ENCODE measurements at places on chromosomes 4 and X.

DNA sequence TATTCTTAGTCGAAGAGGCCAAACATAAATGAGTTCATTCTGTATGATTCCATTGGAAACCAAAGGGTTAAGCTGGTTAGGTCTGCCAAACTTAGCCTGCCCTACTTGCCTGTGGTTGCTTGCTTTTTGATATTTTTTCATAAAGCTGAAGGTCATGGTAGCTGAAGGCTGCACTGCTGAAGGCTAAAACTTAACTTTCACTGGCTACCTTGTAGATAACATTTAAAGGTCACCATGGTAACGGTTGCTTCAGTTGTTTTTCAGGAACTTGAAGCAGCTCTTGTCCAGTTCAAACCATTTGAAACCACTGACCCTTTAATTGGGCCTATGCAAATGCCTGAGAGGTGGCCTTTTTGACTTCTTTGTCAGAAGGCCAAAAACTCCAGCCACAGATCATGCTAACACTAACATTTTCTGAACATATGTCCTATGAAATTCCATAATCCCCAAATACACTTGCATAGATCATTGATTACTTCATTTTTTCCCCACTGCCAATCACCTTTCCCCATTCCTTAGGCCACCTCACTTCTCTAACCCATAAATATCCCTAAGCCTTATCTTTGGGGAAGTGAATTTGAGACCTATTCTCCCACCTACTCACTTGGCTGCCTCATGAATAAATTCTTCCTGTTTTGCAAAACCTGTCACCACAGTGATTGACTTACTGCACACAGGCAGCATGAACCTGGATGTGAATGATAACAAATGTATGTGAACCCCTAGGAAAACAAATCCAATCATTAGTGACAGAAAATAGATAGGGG lies 10.7 kb upstream of the SMIM10L2A start:
- DNase-seq, result no peak

- DNase-seq, result no peak
These were observed 55.5 kb downstream of the GSPT2 start for GRCh38 chrX:51798701-51799100.

GRCh38 chrX:109839694-109840567 lies 106.9 kb upstream of the ACSL4 start:
- no peak for DNase-seq

GRCh38 chrX:148049441-148049840 lies 68.3 kb downstream of the FMR1NB start:
- DNase-seq, result peak; percentile 1

DNA sequence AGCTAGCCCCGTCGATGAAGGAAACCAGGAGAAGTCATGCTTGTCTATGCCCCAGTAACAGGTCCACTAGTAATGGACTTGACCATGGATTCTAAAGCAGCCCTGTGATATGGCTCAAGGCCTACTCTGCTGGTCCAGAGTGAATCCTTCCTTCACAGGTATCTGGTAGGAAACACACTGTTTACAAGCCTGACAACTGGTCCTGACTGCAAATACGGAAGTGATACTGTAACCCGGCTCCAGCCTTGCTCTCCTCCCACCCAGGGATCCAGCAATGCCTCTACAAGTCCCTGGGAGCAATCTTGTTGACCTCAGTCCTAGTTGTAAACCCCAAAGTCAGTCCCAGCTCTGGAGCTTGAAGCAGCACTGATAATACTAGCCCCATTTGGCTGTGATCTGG lies 239.2 kb upstream of the GRID2 start:
- no peak for DNase-seq

- no peak for DNase-seq
These were observed 400.9 kb upstream of the FGF13 start for GRCh38 chrX:139112432-139112831.

DNA sequence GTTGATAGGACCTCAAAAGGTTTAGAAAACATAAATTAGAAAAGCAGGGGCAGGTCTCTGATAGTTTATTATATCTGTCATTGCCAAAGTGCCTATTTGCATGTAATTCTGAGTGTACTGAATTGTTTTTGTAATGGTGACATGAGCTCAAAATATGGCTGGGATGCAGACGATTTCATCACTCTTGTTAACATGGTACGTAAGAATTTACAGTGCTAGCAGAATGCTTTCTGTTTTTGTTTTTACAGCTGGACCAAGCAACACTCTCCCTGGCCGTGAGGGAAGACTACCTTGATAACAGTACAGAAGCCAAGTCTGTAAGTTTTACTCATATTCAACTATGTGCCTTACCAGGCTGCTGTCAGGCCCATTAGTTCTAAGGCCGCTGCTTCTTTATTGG lies 58.1 kb downstream of the PHEX start:
- no peak for DNase-seq

DNA sequence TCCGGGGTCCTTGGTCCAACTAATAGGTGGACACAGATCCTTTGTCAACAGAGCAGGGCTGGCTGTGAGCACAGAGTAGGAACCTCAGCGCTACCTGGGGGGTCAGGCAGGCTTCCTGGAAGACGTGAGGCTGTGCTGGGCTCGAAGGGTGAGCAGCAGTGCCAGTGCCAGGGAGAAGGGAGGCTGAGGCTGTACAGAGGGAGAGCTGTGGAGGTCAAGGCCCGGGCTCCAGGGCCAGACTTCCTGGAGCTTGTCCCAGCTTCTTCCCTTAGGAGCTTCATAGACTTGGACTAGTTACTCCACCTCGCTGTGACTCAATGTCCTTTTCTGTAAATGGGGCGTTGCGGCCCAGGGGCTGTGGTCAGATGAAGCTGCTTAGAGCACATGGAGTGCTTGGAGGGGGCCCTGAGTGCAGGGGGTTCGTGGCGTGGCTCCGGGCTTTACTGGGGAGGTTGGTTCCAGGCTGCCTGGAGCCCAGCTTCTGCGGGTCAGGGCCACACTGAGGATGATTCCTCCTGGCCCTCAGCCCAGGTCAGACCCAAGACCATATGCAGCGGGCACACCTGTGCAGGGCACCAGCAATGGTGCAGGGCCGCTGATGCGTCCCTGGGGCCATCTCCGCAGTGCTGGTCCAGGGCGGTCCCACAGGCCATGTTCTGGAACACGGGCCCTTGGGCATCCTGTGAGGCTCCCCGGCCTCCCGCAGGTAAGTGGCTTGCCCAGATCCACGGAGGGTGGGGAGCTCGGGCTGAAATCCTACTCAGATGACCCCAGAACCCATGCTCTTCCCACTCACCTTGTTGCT lies 98.1 kb downstream of the DCTD start:
- DNase-seq, result no peak

DNA sequence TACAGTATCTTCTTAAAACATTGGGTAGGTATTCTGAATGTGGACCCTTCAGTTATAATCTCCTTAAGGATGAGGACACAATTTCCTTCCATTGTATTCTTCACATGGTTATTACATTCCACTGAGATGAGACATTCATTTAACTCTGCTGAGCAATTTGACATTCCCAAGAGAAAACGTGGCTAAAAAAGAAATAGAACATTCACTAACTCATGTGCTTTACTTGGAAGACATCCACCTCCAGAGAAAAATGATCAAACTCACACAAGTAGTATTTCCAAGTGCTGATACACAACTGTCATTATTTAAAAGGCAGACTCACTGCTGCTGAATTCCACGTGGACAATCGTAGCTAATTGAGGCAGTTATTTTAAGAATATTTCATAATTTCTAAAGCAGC lies 227.9 kb upstream of the ANKRD50 start:
- DNase-seq, result peak; percentile 91

GRCh38 chr4:38017609-38018008 lies 57.4 kb downstream of the PTTG2 start:
- no peak for DNase-seq

DNA sequence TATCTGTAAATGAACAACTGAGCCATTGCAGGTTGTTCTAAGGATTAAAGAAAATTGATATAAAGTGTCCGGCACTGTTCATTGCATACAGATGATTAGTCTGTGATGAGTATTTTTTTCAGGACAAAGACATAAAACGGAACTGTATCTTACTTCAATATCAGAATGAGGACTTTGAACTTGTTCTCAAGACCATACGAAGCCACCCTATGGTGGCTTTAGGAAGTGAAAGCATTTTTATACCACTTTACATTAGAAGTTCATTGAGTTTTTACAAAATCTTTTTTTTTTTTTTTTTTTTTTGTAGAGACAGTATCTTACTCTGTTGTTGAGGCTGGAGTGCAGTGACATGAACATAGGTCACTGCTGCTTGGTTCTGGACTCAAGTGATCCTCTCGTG lies 45.2 kb upstream of the TRIM2 start:
- DNase-seq, result no peak

DNA sequence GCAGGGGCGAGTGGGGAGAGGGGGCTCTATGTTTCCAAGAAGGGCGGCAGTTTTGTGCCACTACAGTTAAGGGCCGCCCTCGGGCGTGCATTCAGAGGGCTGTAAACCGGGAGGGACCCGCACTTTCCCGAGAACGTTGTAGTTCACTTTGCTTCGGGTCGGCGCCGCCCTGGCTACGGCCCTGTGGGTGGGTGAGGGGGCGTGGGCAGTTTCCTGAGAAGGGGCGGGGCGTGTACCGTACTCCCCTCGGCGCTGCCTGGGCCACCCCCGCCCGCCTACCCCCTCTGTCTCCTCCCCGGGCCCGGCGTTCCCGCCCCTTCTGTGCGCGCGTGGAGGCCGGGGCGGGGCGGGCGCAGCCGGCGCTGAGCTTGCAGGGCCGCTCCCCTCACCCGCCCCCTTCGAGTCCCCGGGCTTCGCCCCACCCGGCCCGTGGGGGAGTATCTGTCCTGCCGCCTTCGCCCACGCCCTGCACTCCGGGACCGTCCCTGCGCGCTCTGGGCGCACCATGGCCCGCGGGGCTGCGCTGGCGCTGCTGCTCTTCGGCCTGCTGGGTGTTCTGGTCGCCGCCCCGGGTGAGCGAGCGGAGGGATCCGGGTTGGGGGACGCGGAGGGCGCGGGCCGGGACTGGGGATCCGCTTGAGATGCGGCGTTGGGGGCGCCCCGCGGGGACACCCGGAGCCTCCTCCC lies at the start of gene CD99:
CD99 (plus strand) TSS at position 440 of the 687 bp plus-strand sequence; CDS start at position 506, 66 bp downstream.
- DNase-seq, result no peak

- DNase-seq, result no peak
These were observed 394 bp downstream of the MED14 start for GRCh38 chrX:40734971-40735324.
